ENCODE measurements at places on chromosomes 11 and 22.

GRCh38 chr11:13885083-13885482 lies 77.4 kb upstream of the SPON1 start:
- DNase-seq: no peak

GRCh38 chr11:126519764-126520734 lies 164.6 kb downstream of the ST3GAL4 start:
- no peak for DNase-seq

GRCh38 chr11:100961633-100962032 lies 168.0 kb downstream of the PGR start:
- DNase-seq: no peak

DNA sequence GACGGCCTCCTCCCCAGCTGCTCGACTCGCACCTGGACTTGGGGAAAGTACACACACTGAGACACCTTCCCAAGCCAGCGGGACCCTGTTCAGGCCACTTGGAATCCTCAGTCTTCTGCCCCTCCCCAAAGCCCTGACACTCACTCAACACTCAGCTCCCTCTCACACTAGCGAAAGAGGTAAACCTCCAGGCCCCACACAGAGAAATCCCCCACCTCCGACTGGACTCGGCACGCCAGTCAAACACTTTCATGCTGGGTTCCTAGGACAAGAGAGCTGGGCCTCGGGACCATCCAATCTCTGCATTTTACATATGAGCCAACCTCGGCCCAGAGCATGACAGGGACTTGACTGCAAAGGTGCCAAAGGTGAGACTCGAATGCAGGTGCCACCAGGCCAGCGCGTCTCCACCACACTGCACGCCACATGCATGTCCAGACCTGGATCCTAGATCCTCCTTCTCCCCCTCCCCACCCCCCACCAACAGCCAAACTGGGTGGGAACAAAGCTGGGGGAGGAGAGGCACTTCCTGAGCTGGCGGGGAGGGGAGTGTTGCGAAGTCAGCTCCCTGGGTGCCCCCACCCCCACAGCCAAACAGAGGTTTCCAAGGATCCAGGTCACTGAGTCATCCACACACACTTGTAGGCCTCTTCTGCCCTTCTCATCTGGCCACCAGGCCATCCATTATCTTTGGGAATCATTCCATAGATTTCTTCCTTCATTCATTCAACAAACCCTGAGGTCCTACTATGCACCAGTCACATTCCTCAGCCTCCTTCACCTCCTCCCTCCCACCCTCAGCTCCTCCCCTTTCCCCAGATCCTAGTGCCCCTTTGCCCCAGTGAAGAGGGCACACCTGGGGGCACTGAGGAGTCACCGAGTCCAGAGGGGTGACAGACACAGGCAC lies 10.7 kb upstream of the CD5 start:
- no peak for DNase-seq

- no peak for DNase-seq
These were observed 57.5 kb upstream of the LMO2 start for GRCh38 chr11:33949252-33949913.

- no peak for DNase-seq
These were observed 51.8 kb upstream of the KIRREL3 start for GRCh38 chr11:127052404-127052803.

DNA sequence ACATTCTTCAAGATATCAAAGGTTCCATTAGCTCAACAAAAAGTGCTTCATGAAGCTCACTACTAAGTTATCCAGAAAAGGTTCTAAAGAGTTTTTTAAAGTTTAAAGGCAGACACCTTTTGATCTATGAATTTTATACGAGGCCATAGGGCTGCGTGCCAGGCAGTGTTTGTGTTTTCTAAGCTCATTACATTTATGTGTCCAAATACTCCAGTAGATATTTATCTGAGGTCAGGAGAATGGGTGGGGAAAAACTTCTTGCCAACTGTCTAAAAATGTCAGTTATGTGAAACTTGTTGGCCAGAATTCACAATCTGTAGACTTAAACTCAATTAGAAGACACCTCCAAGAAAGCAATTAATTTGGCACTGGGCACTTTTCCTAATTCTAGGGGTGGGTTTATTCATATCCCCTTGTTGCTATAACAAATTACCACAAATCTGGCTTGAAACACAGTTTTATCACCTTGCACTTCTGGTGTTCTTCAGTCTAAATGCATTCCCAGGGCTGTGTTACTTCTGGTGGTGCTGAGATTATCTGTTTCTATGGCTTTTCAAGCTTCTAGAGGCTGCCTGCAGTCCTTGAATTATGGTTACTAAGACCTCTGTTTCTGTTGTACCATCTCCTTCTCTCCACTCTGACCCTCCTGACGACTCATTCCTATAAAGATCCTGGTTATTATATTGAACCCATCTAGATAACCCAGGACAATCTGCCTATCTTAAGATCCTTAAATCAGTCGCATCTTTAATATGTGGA lies 1030.4 kb upstream of the CNTN5 start:
- DNase-seq: no peak

- no peak for DNase-seq
These were observed 57.7 kb downstream of the BID start for GRCh38 chr22:17716529-17716928.

DNA sequence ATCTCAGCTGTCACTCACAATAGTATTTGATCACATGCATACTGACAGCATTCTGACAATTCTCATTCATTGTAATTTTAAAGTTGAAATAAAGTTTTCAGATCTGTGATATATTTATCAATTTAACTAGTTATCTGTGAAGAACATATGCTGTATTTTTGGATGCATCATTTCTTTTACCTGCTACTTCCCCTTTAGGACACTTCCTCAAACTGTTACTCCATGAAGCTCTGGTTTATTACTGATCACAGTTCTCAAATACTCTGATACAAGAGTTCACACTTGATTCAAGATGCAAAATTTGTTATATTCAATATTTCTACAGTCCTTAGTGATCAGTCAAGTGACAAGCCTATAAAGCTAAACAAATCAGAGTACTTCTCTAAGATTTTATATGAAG lies 1655.2 kb downstream of the LRRC4C start:
- no peak for DNase-seq

GRCh38 chr11:15688351-15688792 lies 573.6 kb downstream of the INSC start:
- DNase-seq: no peak

GRCh38 chr22:25746012-25746373 lies 4.0 kb downstream of the MYO18B start:
- DNase-seq: no peak

DNA sequence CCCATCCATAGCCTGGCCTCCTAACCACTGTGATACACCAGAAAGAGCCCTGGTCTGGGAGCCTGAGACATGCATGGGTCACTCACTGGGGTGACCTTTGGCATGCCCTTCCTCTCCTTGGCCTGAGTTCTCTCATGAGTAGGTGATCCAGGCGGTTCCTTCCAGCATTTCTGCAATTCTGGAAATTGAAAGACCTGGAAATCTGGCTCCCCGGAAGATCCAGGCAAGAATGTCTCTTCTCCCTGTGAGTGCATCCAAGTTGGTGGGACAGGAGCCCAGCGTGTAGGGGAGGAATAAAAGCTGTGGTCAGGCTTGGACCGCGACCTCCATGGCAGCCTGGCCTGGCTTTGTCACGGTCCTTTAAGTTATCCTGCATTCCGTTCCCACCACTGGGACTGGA lies 16.1 kb upstream of the SYT7 start:
- DNase-seq: no peak

DNA sequence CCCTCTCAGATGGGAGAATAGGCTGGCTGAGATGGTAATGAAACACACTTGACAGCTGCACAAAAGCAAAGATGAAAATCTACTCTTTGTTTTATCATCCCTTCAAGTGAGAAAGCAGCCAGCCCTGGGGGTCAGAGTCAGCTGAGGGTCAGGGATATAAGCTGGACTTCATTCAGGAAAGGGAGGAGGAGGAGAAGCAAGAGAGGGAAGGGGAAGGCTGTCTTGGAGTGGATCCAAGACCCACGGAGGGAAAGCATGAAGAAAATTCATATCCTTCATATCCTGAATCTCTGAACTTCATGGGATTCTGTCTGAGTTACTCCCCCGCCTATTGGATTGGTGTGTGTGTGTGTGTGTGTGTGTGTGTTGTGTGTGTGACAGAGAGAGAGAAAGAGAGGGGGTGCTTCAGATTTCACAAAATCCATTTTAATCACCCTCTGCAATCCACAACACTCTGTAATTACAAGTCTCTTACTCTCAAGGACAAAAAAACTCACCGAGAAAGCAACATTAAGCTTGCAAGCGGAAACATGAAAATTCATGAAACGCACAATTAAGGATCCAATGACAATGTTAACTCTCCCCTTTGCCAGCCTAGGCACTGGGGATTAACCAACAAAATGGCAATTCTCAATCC lies 327.7 kb downstream of the TENM4 start:
- no peak for DNase-seq

GRCh38 chr11:73201249-73201648 lies 16.8 kb upstream of the P2RY2 start:
- no peak for DNase-seq

DNA sequence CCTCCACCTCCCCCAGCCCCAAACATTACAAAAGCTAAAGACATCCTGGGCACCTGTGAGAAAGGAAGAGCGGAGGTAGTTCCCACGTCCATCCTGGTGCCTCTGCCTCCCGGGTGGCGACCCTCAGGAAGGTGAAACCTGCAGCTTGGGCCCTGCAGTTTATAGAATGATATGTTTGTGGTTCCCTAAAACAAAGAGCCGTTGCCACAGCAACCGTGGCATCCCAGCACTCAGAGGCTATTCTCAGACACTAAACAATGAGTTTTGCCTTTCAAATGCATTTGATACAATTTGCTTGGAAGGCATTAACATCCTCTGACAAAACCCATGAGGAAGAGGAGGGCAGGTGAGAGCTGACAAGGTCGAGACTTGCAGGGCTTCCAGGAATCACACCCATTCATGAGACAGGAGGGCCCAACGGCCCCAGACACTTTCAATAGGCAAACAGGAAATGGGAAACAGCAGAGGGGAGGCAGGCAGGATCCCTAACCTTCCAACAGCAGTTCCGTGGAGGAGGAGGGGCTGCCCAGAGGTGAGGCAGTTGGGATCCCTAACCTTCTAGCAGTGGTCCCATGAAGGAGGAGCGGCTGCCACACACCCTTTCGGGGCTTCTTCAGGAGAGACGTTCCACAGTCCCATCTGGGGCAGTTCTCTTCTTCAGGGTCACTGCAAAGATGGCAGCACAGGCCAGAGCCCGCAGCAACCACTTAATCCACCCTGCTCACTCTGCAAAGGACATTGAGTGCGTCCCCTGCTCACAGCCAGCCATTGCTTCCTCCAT lies 379.2 kb downstream of the SHANK2 start:
- no peak for DNase-seq

DNA sequence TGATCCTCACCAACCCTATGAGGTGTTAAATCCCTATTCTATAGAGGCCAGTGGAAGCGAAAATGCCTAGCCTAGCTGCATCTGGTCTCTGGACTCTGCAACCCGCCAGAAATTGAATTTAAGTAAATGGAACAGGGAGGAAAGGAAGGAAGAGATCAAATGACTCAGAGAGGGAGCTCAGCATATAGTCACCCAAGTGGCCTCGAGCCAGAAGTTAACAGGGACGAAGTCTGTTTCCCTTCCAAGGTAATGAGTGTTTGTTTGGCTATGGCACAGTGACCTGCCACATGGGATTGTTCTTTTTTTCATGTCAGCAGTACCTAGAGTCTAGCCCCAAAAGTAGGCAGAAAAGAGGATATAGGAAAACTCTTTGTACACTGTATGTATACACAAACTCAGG lies 66.3 kb downstream of the PAK1 start:
- no peak for DNase-seq

Data from hematopoietic multipotent progenitor cell treated with erythropoietin and hydrocortisone succinate and interleukin-3 and kit ligand, for 17 days (in vitro differentiated cells).